Sigmoid colon (tissue), 7 donors: ENCODE measurements at places on chromosomes 1 and 21. TPM values are rescaled to one million over a fixed set of nuclear protein-coding genes. Genes with fewer than 3 reads are reported as not detected.
A peak's percentile ranks its signal among the peaks of the same experiment; 100 is the strongest.

NFYC gene
- total RNA-seq: 42.5 TPM

GRCh38 chr1:24074817-24075589 lies 36.9 kb downstream of the MYOM3 start:
- H3K27me3 ChIP-seq: no peaks in the 10 kb centered on the region
- no peaks in the 10 kb centered on the region for H3K4me1 ChIP-seq
- H3K27ac ChIP-seq: no peak overlapping the region

AUNIP gene
- not detected for total RNA-seq

OR2L13 gene
- total RNA-seq: not detected

DNA sequence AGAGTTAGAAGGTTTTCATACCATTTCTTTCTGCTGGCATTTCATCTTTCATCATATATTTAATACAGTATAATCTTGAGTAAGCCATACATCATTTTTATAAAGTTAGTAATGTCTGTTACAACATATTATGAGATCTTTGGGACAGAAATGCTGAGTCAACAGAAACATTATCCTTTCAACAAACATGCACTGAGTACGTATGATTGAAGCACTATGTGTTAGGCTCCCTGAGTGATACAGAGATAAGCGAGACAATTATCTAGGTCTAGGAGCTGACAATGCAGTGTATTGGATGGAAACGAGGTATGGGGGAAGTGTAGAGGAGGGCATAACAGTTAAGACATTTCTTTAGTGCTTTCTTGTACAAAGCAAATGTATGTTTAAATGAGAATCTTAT lies 19.7 kb upstream of the GPR52 start:
- no peak overlapping the region for H3K4me3 ChIP-seq
- H3K27ac ChIP-seq: no peak overlapping the region
- no peaks in the 10 kb centered on the region for H3K36me3 ChIP-seq
- no peaks in the 10 kb centered on the region for H3K4me1 ChIP-seq
- DNase-seq: no peak

EXTL2 gene
- 13.3 TPM for total RNA-seq

- DNase-seq: no peak
- no peaks in the 10 kb centered on the region for H3K27me3 ChIP-seq
- H3K27ac ChIP-seq: no peak overlapping the region
- no peak overlapping the region for H3K4me3 ChIP-seq
These were observed 89.2 kb downstream of the CEP350 start for GRCh38 chr1:180043785-180044184.

QSOX1 gene
- 64.5 TPM for total RNA-seq

GRCh38 chr1:1021010-1021919 lies 1.3 kb downstream of the AGRN start:
- peak overlapping the region; percentile 90 for H3K27ac ChIP-seq
- H3K27me3 ChIP-seq: no peaks in the 10 kb centered on the region
- peaks cover 23% of the 10 kb centered on the region for H3K4me1 ChIP-seq
- peak; percentile 83 for DNase-seq
